ENCODE measurements at places on chromosomes 12 and 14.

DNA sequence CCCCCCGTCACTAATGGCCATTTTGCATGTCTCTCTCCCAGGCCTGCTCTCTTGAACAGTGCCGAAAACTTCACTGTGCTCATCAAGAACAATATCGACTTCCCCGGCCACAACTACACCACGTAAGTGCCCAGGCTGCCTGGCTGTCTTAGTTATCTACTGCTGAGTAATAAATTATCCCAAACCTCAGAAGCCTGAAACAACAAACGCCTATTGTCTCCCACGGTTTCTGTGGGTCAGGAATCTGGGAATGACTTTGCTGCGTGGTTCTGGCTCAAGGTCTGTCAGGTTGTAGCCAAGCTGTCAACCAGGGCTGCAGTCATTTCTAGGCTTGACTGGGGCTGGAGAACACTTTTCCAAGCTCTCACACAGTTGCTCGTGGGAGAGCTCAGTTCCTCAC, 32.6 kb downstream of the P2RX7 start:
- no peak for DNase-seq

- peak; percentile 2 for DNase-seq
These were observed 81.6 kb upstream of the MED13L start for GRCh38 chr12:116358893-116359761.

GRCh38 chr14:105173901-105174894, 5.6 kb upstream of the JAG2 start:
- DNase-seq: no peak

DNA sequence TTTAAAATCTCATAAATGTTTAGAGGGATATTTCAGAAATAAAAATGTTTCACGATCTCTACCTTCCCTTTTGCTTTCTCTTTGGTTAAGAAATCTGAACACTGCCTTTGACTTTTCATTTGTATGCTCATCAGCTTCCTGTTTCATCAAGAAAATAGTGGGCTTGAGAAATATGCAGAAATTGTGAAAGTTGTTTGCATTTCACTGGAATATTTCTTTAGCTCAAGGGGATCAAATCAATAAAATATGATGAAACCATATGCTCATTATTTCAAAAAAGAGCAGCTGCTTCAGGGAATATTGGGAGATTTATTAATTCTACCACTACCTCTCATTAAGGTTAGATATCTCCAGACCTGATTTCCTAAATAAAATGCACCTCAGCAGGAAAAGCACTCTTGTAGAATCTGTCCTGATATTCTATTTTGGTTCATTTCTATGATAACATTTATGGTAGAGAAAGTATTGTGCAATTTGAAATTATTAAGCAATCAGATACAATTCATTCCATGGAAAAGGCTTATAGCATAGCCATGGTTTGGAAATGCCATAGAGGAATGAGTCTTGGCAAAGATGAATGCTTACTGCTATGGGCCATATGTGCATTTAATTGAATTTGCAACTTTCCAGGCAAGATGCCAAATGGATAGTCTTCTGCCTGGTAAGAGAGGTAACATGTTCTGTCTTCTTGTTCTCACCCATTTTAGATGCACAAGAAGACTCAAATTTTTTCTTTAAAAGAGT, 212.6 kb upstream of the SLC16A7 start:
- DNase-seq: no peak

- no peak for DNase-seq
These were observed 823 bp downstream of the RNF10 start for GRCh38 chr12:120534703-120535655.

- no peak for DNase-seq
These were observed 9.3 kb upstream of the PPP4R4 start for GRCh38 chr14:94164685-94165431.

DNA sequence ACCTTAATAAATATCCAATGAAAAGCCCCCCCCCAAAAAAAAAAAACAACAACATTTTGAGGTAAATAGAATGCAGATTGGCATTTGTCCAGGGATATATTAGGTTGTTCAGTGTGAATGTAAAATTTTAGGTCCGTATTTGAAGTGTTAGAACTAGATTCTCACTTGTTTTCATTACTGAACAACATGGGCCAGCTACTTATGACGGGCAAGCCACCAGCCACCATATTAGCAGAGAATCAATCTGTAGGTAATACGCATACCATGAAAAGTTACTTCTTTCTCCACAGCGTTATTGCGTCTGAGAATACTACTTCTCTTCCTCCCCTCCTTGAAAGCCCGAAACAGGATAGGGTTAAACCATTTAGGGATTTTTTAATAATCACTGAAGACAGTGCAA, 5.4 kb downstream of the FLRT2 start:
- DNase-seq: no peak
